ENCODE measurements at places on chromosomes 3 and 15.

DNA sequence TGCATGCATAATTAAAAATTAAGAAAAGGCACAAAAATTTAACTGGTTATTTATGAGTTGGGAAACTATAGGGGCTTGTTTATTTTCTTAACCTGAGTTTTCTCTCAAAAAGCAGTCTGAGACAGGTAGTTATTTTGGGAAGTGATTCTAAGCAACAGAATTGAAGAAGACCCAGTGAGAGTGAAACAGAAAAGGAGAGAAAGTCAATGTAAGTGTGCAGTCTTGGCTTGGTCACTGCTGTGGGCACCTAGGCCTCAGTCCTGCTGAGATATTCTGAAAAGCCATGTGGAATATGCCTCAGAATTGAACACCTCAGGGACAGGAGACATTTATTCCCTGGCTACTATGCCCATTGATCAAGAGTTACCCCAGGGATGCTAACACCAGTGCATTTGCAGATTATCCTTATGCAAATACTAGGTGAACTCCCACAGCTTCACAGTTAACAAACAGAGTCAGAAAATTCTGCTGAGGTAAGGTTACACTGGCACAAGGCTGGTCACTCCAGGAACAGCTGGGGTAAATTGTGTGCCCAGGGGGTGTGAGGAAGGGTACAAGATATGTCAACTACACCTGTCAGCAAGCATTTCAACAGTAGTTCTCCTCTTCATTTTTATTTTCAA lies 222.7 kb downstream of the EFHB start:
- no peak for DNase-seq

- DNase-seq: no peak
Measured at GRCh38 chr3:196175722-196176121, 35.5 kb downstream of the ZDHHC19 start.

GRCh38 chr15:62515696-62516395 lies 350.8 kb upstream of the C2CD4B start:
- no peak for DNase-seq

GRCh38 chr3:103385961-103386656 lies 951.3 kb downstream of the ZPLD1 start:
- no peak for DNase-seq

DNA sequence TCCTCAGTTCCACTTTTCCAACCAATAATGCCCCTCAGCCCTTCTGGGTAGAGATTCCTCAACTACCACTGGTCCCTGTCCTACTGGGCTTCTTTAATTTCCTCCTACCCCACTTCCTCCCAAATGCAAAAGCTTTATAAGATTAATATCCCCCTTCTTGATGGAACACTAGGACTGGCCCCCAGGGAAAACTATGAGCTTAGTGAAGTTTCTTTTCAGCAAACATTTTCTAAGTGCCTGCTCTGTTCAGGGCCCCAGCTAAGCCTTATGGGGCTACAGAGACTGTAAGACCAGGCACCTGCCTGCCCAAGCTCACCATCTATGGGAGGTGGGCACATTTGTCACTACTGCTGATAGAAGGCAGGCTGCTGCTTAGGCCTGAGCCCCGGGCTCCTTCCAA lies 79.4 kb downstream of the RPLP1 start:
- no peak for DNase-seq

DNA sequence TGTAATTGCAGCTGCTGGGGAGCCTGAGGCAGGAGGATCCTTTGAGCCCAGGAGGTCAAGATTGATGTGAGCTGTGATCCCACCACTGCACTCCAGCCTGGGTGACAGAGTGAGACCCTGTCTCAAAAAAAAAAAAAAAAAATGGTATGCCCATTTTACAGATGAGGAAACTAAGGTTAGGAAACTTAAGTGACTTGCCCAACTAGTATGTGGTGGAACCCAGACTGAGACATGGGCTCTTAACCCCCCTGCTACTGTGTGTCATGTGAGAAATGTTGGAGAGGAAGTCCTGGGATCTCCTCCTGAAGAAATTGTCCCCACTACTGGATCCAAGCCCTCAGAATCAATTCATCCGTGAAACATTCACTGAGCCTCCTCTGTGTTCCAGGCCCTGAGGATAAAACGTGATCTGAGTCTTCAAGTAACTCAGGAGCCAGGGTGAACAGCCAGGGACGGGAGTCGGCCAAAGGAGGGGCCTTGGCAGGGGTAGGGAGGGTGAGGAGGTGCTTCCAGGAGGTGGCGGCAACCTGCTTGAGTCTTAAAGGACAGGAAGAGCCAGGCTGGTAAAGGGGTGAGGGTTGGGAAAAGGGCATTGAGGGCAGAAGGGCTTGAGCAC lies 19.6 kb upstream of the RNU6-1 start:
- DNase-seq: no peak

DNA sequence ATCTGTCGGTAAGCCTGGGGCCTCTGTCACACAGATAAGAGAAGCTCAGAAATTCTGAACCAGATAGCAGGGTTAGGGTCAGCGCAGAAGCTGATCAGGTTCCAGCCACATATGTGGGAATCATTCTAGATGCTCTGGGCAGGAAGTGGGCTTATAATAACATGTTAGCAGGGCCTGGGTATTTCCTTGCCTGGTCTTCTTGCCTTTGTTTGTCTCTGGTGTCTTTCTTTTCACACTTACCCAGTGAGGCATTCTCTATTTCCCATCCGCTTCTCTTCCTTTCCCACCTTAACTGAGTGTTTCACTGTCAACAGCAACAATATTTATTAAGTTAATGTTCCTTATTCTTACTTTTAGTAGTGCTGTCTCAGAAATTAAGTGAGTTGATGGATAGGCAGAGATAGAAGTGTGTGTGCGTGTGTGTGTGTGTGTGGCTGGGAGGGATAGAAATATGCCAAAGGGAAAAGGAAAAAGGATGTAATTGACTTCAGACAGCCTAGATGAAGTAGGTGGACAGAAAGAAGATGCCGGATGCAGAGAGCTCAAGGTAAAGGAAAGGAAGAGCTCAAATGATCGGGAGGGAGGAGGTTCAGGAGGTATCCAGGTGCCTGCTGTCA lies 2.0 kb downstream of the PLA1A start:
- DNase-seq: no peak

DNA sequence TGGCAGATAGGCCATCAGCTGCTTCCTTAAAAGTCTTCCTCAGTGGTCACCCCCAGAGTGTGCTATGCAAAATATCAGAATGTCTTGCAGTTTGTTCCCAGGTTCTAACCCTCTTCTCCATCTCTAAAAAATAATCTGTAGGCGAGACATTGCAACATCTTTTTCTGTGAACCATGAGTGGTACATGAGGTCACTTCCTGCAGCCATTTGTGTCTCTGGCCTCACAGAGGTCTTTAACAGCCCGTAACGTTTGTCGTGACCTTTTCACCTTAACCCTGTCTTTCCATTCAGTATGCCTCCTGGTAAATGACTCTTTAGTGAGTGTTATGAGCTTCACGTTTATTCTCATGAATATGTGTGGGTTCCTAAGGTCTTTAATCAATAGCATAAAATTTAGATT lies 145.4 kb downstream of the KLHL25 start:
- DNase-seq: no peak

DNA sequence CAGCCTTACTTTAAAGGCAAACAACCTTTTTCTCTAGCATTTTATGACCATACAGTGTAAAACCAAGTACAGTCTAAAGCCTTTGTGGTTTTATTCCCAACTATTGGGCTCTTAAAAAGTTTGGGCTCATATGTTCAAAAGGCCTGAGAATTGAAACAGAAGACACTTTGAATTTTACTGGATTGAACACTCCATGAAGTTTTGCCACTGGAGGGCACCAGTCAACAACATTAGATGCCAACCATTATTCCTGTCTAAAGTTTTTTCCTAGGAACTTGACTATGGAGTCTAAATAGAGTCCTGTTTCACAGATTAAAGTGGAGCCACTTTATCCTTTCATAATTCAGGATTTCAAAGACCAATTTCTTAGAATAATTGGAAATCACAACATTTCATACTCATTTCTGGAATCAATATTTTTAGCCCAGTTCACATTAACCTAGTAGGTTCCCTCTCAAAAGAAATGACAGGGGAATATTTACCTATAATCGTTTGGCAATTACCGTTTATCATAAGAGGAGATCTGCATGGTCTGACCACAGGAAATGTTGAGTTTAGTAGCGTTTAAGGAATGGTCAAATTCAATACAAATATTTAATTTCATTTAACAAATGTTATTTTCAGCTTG lies 244.1 kb upstream of the PDZRN3 start:
- no peak for DNase-seq

- no peak for DNase-seq
Measured at GRCh38 chr15:49248291-49248690, 78.2 kb downstream of the GALK2 start.

GRCh38 chr3:9780458-9780812 lies 10.7 kb upstream of the CAMK1 start:
- no peak for DNase-seq

GRCh38 chr15:45670511-45670910 lies 35.7 kb downstream of the SQOR start:
- no peak for DNase-seq

DNA sequence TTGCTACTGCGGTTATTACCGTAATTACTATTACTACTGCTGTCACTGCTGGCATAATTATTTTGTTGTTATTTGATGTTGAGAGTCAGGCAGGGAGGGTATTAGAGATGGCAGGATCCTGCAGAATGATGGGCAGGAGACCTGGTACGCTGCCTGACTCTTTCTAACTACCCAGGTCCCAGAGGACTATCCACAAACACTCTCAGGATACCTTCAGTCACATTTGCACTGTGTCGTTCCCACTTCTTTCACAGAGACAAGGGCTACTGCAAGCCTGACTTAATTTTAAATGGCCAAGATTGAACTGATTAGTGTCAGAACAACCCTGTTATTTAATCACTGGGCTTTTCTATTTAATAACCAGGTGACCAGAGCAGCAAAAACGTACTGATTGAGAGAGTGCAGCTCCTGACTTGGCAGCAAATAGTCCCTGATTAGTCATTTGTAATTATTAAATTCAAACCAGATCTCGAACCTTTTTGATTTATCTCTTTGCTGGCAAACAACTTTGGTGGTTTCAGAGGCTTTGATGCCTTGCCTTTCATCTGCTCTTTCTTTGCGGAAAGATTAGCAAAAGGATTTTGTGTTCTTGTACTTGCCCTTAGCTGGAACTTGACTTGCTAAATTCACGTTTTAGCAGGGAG lies 88.8 kb upstream of the ARHGEF3 start:
- no peak for DNase-seq

DNA sequence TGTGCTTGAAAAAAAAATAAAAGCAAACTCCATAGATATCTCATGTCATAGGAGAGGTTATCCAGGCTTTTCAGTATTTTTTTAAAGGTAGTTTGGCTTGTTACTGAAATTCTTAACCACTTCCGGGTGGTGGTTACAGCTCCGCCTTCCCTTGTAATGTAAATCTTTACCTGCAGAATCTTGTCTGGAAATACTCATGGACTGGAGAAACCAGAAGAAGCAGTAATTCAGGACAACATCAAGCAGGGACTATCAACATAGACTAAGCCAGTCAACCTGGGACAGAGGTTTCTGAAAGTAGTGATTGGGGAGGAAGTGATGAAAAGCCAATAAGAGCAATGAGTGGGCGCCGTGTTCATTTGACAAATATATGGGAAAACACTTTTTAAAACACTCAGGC lies 78.9 kb upstream of the SKOR1 start:
- DNase-seq: no peak

DNA sequence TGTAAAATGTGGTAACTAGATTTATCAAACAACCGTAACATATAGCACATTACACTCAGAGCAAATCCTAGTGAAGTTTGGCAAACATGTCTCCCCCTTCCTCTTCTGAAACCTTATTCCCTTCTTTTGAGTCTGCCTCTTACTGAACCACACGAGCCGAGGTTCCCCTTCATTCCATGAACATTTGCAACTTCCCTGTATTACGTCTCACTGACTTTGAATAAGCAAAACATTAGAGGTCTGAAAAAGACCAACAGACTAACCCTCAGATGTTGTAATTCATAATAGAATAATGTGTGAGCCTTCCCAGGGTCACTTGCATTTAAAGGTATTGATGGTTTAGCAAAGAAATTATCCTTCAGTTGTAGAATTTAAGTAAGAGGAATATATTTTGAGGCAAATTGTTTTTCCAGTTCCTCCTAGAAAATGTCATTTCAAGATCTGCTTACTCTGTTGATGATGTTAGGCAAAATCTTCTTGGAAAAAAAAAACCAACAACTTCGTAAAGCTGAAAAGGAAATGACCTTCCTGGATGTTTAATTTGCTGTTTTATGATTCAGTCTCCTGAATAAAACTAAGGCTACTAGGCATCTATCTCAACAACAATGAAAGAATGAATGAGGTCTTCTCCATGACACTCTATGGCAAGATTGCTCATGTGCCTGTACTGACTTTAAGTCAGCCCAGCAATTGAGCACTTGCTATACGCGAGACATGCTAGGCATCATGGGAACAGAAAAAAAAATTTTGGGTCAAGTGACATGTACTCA lies 296.9 kb upstream of the NECTIN3 start:
- DNase-seq: no peak

DNA sequence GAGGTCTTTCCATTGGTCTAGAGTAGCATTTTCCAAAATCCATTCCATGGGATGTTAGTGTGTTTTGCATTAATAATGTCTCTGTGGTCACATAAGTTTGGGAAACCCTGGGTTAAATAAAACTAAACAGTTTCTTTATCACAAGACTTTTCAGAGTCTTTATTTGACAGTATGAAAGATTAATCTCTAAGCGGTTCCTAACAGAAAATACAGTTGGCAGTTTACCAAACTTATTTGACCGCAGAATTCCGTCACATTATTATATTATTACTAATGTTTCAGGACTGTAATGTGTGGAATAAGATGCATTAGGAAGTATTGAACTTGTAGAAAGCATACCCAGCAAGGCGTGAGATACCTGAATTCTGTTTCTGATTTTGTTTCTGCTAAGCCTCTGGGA lies 71.5 kb upstream of the ADAMTSL3 start:
- DNase-seq: no peak

DNA sequence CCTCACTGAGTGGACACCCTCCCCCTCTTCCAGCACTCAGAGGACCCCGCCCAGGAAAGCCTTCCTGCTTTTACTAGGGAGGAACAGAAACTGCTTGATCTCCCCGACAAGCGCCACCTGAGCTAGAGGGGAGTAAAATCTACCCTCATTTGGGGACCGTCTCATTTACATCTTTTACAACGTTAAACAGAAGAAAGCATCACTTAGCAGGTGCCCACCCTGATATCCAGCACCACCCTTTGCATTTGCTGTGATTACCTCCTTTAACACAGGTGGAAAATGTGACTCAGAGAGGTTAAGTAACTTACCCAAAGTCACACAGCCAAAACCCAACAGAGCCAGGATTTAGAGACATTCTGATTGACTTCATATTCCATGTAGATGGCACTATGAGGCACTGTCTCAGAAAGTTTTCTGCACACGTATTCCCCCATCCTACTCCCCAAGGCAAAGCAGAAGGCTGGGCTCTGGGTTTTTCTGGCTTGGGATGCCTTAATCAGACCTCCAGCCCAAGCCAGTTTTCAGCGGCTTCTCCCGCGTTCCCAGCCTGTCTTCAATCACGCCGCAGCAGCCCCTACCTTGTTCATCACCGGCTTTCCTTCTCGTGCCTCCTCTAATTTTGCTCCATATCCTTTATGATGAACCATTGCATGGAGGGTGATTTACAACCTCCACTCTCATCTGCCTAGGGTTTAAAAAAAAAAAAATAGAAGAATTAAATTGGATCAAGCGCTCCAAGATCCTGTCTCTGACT lies 314.6 kb upstream of the PROK2 start:
- DNase-seq: no peak

All from naive thymus-derived CD8-positive, alpha-beta T cell (primary cell).